ENCODE measurements at places on chromosomes 2 and 18. TPM values are rescaled to one million over a fixed set of nuclear protein-coding genes. Genes with fewer than 3 reads are reported as not detected.

Gene OTOS
- total RNA-seq = not detected

Gene BIN1
- total RNA-seq = 20.5 TPM

Gene RND3
- total RNA-seq = 4.5 TPM

GRCh38 chr18:41042866-41043265 lies 912.2 kb upstream of the PIK3C3 start:
- DNase-seq = no peak

- no peak for DNase-seq
Measured at GRCh38 chr2:74227646-74228045, 29.2 kb downstream of the MTHFD2 start.

GRCh38 chr18:13240060-13240725 lies 21.6 kb downstream of the LDLRAD4 start:
- DNase-seq = no peak

DNA sequence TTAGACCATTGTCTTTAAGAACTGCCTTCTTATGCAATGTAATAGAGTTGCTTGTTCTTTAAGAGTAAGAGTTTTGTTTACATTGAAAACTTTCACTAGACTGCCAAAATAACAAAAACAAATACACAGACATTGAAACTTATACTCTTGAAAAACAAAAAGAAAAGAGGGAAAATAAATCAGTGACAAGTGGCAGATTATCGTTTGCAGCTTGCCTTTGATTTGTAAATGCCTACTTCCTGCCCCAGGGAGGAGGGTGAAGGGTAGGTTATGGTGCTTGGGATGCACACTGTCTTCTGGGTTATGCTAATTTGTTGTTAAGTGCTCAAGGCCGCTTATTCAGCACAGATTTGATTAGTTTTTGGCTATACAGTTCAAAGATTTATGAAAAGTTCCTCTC lies 198.7 kb downstream of the TGIF1 start:
- DNase-seq = no peak

DNA sequence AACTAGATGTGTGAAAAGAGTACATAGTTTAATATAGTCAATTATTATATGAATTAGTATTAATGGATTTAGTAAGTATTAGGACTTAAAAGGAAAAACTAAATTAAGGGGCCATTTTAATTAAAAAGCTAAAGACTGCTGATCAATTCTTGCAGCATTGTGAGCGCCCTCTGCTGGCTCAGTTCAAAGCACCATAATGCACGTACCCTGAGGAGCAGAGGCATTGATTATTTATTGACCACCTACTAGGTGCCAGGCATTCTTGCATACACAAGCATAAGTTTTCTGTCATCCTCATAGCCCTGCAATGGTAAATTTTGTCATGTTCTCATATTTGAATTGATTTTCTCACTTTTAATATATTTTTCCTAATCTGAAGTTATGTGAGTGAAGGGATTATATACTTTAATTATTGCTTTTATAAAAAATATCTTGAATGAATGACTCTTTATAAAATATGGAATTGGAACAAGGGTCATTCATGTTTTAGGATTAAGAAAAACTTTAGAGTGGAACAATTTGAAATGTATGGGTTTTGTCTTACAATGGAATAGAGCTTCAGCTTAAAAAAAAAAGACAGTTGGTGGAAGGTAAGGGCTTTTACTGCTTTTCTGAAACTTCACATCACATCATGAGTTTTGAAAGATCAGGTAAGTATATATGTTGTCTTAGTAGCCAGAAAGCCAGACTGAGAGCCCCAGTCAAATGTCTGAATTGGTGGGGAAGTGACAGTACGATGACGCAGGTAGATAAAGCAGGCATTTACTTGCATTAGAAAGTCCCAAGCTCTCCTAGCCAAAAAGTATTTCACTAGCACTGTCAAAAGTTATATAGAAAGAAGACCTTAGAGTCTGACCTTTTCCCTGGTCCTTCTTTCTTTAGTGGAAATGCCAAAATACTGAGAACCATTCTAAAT lies 9.7 kb downstream of the ITGA4 start:
- DNase-seq = peak; percentile 33

DNA sequence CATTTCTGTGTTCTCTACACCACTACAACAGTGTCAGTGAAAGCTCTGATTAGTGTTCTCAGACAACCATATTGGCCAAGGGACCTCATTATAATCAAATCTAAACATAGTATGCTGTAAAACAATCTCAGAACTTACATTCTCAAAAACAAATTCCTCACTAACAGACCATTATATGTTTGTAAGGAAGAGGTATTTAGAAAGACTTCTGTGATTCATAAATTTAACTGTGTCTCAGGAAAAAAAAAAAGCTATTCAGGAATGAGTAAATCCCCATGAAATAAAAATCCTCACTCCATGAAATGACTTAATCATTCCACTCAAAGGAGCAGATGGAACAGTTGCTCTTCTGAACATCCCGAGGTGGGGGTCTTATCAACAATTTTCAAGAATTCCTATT lies 413.0 kb downstream of the CDH2 start:
- DNase-seq = no peak

- no peak for DNase-seq
Measured at GRCh38 chr2:164871404-164871803, 29.8 kb upstream of the COBLL1 start.

- DNase-seq = no peak
Measured at GRCh38 chr2:132540166-132540565, 123.6 kb downstream of the GPR39 start.

GRCh38 chr2:202821206-202822160 lies 50.1 kb downstream of the ICA1L start:
- DNase-seq = no peak

DNA sequence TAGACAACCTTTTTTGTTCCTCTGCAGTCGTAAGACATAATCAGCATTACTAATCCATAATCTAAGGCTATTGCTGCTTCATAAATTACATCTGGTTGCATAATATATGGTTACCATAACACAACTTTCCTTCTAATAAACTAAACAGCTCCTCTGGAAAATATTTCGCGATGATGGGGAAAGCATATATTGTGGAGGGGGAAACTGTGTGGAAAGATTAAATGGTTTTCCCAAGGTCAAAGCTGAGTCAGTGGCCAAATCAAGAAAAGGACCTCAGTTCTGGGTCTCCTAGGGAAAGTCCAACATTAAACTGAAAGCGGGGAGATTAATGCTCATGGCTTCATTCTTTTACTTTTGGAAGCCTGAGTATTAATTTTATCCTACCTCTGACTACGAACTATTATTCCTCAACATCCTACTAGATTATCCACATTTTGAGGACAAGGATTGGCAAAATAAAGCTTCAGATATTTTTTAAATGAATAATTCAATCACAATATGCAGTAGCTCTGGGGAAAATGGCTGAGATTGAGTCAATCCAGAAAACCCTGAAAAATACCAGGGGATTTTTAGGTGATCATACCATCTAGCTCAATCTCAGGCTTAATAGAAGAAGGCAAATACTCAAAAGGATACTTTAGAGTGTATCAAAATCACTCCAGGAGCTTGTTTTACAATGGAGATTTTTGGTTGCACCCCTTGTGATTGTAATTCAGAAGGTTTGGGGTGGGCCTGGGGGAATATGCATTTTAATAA lies 33.8 kb upstream of the STK17B start:
- DNase-seq = no peak

DNA sequence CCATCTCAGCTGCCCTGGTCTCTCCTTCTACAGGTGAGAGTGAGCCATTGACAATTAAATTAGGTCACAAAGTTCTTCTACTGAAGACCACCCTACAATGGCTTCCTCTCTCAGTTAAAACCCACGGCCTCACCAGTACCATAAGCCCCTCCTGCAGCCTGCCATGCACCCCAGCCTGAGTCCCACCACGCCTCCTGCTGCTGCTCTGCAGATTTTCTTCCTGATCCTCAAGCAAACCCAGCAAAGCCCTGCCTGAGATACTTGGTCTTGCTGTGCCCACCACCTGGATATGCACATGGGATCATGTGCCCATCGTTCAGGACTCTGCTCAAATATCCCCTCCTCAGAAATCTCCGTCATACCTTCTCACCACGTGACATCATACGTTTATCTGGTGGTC lies 696.6 kb downstream of the RNF144A start:
- DNase-seq = no peak

DNA sequence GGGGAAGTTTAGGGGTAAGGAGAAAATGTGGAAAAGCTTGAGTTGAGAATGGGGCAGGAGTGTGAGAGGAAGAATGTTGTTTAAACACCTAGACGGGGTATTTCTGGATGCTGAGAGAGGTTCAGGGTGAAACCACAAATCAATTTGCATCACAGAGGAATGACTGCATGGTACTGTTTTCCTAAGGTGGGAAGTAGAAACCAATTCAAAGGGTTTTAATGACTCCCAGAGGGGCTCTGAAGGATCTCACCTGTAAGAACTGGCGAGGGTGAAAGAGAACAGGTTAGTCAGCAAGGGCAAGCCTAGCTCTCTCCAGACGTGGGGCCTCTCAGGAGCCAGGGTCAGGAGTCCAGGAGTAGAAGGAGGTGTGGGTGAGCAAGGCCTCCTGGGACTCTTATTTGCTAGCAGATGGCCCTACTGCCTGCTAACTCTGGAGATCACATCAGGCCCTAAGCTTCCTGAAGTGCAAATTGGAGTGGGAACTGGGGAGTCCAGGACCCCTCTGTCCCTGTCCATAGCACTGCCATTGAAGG lies 133.0 kb upstream of the CELF4 start:
- DNase-seq = no peak

DNA sequence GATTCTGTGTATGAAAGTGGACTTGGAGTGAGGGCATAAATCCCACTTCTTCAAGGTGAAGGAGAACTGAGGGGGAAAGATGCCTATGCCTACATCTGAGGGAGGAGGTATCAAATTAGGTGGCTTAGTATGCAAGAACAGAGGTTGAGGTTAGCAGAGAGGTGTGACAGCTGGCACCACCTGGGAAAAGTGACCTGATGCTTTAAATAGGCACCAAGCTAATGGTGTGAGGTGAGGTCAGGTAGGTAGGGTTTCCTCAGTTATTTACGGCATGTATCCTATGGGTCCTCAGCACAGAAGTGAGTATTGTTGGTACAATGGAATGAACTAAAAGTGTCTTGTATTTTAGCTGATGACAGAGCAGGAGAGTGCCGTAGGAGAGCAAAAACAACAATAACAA lies 367.1 kb downstream of the CLIP4 start:
- no peak for DNase-seq

All from pancreas (tissue), 10 donors.